ENCODE measurements at places on chromosomes 2 and 18. TPM values are rescaled to one million over a fixed set of nuclear protein-coding genes. Genes with fewer than 3 reads are reported as not detected.

- DNase-seq, result no peak
- H3K4me3 ChIP-seq, result no peak overlapping the region
- no peak overlapping the region for H3K27ac ChIP-seq
- no peaks in the 10 kb centered on the region for H3K4me1 ChIP-seq
- no peaks in the 10 kb centered on the region for H3K36me3 ChIP-seq
- no peaks in the 10 kb centered on the region for H3K27me3 ChIP-seq
These were observed 442.2 kb upstream of the SETBP1 start for GRCh38 chr18:44238454-44238853.

- peaks cover 73% of the 10 kb centered on the region for H3K4me1 ChIP-seq
- H3K27ac ChIP-seq, result no peak overlapping the region
- no peak overlapping the region for H3K4me3 ChIP-seq
- no peaks in the 10 kb centered on the region for H3K27me3 ChIP-seq
- DNase-seq, result no peak
These were observed 23.1 kb downstream of the ST3GAL5 start for GRCh38 chr2:85865539-85866164.

- no peaks in the 10 kb centered on the region for H3K27me3 ChIP-seq
- no peak overlapping the region for H3K27ac ChIP-seq
- H3K36me3 ChIP-seq, result no peaks in the 10 kb centered on the region
These were observed 32.4 kb downstream of the LHCGR start for GRCh38 chr2:48723129-48723528.

RAD51AP2 gene
- not detected for total RNA-seq

GRCh38 chr2:78260861-78261260 is 738.7 kb upstream of the LRRTM4 start:
- no peaks in the 10 kb centered on the region for H3K4me1 ChIP-seq
- no peak overlapping the region for H3K27ac ChIP-seq
- no peak overlapping the region for H3K4me3 ChIP-seq

Data from spleen (tissue), 13 donors.